Right forelimb (tissue), 1 donor: ENCODE measurements at places on chromosomes 13 and 19.

DNA sequence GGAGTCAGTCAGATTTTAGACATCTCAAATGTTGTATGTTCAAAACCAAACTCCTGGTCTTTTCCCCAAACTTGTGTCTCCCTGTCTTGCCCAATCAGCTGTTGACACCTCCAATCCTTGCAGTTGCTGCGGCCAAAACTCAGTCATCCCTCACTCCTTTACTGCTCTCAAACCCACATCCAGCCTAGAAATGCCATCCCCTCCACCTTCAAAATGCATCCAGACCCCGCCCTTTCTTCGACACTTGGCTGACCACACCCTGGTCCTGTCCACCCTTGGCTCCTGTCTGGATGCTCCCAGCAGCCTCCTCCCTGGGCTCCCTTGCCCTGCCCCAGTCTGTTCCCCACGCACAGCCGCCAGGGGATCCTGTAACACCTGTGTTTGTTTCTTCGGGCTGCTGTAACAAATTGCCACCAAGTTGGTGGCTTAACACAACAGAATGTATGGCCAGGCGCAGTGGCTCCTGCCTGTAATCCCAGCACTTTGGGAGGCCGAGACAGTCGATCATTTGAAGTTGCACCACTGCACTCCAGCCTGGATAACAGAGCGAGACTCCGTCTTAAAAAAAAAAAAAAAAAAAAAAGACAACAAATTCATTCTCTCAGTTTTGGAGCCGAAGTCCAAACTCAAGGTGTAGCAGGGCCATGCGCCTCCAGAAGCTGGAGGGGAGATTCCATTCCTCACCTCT, 11.7 kb downstream of the PLD3 start:
- DNase-seq, result no peak

DNA sequence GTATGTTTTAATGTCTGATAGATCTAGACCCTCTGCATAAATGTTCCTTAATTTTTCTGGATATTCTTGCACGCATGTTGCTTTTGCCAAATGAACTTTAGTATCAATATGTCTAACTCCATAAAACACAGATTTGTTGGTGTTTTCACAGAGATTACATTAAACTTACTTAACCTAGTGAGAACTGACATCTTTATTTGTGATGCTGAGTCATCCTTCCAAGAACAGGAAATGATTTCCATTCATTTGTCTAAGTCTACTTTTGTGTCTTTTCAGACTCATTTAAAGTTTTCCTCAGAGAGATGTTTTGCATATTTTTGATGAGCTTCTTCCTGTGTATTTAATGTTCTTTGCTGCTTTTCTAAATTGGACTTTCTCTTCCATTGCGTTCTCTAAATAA, 184.0 kb downstream of the SLC7A1 start:
- DNase-seq, result no peak

GRCh38 chr13:23512762-23513395, 57.3 kb upstream of the TNFRSF19 start:
- DNase-seq, result no peak

DNA sequence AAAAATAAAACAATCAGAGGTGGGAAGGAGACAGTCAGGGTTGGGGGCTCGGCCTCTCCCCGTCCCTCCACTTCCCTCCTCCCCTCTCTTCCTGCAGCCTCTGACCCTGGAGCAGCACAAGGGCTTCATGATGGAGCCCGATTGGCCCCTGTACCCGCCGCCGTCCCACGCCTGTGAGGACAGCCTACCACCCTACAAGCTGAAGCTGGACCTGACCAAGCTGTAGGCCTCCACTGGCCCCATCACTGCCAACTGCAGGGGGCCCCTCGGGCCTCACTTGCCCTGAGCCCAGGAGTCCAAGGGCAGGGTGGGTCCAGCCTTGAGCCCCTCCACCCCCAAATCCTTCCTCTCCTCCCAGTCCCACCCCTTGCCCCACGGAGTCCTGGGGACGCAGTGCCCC, 7.6 kb downstream of the TMEM59L start:
- DNase-seq, result no peak

DNA sequence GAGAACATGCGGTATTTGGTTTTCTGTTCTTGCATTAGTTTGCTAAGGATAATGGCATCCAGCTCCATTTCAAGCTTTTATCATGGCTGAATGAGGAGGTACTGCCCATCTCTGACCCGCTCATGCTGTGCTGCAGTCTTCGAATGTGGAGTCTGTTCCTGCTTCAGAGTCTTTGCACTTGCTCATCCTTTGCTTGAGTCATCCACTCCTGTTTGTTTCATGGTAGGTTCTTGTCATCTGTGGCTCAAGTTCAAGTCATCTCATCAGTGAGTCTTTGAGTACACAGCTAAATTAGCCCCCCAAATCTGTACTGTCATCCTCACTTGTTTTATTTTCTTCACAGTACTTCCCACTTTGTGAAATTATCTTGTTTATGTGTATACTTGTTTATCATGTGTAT, 5.4 kb downstream of the UCHL3 start:
- no peak for DNase-seq

GRCh38 chr13:113273851-113274590, 23.0 kb upstream of the LAMP1 start:
- no peak for DNase-seq

DNA sequence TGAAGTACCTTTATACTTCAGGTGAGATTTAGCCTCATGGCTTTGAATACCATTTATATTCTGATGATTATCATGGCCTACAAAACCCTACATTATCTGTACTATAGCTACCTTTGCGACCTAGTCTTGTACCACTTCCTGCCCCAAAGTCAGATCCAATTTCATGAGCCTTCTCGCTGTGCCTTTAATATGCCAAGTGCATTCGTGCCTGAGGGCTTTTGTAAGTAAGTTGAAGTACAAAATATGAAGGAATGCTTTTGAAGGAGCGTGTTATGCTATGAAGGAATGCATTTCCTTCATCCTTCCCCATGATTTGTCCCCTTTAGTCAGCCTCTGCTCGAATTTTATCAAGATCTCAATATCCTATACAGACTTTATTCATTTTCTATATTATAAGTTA, 9.2 kb upstream of the RASL11A start:
- no peak for DNase-seq

- peak; percentile 44 for DNase-seq
Measured at GRCh38 chr19:3977242-3978143, 6.6 kb upstream of the DAPK3 start.

DNA sequence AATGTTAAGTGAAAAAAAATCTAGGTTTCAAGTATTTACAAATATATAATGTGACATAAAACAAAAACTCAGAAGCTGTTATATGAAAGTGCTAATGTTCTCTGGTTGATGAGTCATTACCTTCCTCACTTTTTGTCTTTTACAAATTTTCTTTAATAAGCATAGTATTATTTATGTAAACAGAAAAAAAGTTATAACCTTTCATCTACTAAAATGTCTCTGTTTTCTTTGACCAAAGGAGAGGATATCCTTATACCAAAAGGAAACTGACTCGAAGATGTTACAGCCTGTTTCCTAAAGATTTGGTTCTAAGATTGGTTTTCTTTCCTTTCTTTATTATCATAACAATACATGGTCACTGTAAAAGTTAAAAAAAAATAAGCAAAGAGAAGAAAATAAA, 38.0 kb downstream of the RCBTB2 start:
- DNase-seq, result no peak

DNA sequence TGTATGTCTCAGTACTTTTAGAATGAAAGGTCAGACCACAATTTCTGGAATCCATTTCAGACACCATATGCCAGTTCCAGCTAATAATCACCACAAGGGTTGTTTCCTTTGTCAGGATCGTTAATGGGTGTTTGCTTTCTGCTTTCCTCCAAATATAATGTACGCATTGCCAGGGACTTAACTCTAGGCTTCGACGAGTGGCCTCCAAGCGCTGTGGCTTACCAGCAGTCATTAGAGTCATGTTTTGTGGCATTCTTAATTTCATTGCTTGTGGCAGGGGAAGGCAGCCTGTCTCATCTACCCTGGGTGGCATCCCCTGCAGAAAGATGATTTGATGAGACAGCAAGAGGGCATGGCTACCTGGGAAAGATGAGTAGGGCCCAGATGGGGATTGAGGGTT, 22.5 kb downstream of the SAFB start:
- DNase-seq, result no peak

DNA sequence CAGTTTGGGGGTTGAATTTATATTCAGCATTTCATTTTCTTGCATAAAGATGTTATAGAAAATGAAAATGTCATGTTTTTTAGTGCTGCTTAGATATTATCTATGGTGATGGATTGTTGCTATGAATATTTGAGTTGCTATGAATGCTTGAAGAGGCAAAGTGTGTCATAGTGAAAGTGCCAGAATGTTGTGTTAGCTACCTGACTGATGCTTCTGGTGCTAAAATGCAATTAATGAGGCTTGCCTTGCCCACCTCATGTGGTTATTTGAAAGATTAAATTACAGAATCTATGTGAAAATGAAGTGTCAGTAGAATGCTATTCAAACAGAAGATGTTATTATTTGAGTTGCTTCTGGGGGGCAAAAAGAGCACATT, 62.7 kb upstream of the MYCBP2 start:
- DNase-seq, result no peak

GRCh38 chr19:54133312-54133956, 4.1 kb upstream of the CNOT3 start:
- DNase-seq, result peak; percentile 72

DNA sequence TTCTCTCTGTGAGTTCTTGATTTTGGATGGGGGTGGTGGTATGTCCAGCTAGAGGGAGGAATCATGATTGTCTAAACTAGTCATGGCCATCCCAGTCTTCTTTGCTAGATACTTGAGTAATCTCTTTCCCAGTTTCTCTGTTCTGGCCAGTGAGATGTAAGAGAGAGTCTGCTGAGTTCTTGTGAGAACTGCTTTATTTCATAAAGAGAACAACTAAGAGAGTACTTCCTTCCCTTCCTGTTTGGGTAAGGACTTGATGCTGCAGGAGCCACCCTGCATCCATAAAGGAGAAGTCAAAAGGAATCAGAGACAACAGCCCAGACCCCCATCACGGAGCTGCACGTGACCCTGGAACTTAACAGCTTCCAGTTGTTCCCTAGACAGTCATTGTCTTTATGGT, 3.0 kb upstream of the RASL11A start:
- no peak for DNase-seq

DNA sequence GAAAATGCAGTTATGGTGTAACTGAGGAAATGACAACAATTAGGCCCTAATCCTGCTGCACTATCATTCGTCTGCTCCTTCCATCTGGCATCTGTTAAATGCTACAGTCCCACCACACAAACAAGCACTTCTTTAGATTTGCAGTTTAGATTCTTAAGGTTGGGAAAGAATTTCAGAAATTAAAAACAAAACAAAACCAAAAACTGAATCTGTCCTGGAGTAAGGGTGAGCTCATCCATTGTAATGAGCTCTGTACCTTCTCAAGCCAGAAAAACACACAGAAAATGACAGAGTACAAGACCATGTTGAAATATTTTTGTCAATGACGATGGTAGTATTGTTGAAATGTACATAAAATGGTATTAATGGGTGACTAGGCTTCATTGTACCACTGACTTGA, 28.3 kb downstream of the SMAD9 start:
- no peak for DNase-seq

- no peak for DNase-seq
Measured at GRCh38 chr19:41367848-41368301, 3.9 kb upstream of the B9D2 start.

- DNase-seq, result no peak
Measured at GRCh38 chr13:32159137-32159869, 127.7 kb downstream of the FRY start.

GRCh38 chr13:41053384-41053826, 7.9 kb upstream of the WBP4 start:
- DNase-seq, result no peak

- DNase-seq, result no peak
Measured at GRCh38 chr13:77574096-77574495, 38.6 kb downstream of the SCEL start.

DNA sequence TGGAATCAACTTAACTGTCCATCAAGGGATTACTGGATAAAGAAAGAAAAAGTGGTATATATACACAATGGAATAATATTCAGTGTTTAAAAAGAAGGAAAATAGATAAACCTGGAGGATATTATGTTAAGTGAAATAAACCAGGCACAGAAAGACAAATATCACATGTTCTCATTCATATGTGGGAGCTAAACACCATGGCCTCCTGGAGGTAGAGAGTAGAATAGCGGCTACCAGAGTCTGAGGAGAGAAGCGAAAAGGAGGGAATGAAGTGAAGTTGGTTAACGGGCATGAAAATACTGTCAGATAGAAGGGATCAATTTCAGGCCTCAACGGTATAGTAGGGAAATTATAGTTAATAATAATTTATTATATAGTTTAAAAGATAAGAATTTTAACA, 147.5 kb upstream of the OBI1 start:
- no peak for DNase-seq

DNA sequence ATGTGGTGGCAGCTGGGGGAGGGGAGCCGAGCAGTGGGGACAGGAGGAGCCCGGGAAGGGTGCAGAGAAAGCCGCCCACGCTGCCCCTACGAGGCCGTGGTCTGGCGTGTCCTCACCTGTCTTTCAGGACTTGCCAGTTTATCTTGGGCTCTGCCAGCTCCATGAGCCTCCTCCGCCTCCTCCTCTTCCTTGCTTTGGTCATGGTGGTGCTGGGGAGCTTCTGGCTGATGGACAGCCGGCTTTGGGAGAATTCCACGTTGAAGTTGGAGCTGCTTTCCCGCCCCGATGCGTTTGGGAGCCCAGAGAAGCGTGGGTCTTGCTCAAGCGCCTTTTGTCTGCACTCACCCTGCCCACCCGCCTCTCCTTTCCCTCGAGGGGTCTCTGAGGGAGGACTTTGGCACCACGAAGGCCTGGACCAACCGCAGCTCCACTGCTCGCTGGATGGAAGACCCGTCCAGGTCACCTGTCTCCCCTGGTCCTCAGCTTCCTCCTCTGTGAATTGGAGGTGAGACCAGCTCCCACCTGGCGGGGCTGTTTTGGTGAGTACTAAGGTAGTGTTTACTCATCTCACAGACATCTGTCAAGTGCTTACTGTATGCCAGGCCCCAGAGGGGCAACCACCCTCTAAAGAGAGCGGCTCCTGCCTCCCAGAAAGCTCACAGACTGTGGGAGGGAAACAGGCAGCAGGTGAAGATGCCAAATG, 29.7 kb upstream of the MIER2 start:
- DNase-seq, result no peak

DNA sequence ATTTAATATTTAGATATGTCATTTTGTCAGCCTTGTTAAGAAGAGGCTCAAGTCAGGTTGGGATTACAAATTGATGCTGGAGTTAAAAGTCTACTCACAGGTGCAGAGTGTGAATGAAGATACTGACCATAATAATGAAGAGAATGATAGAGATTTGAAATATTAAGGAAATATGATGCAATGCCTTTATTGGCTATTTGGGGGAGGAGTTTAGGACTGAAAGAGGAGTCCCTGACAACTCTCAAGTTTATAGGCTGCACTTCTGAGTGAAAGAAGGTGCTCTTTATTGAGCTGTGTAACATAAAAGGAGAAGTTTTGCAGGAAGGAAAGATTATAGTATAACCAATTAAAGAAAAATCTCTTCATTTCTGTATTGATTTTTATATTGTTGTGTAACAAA, 827.7 kb upstream of the PCDH9 start:
- DNase-seq, result no peak

DNA sequence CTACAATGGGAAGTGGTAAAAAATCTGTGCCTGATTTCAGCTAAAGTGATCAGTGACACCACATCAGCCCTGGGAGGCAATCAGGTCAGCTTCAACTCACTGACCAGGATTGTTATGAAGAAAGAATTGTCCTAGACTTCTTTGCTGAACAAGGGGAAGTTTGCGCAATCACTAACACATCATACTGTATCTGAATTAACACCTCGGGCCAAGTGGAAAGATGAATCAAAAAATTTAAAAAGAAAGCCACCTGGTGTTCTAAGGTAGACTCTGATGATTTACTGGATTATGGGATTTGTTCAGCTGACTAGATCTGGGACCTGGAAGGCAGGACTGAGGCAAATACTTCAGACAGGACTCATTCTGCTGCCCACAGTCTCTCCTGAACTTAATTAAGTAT, 161.8 kb downstream of the DIAPH3 start:
- DNase-seq, result no peak
